Panc1 (cell line): ENCODE measurements at places on chromosomes 13 and 19.

- no peak for DNase-seq
Observed at GRCh38 chr13:62908321-62908720, 1492.7 kb upstream of the PCDH20 start.

- no peak for DNase-seq
Observed at GRCh38 chr13:20709782-20710181, 6.3 kb downstream of the IL17D start.

- no peak for DNase-seq
Observed at GRCh38 chr13:45702088-45702487, at the start of gene CBY2. TSS of gene CBY2 (plus strand) at chr13:45702320. CDS start at chr13:45702391, 71 bp downstream.

DNA sequence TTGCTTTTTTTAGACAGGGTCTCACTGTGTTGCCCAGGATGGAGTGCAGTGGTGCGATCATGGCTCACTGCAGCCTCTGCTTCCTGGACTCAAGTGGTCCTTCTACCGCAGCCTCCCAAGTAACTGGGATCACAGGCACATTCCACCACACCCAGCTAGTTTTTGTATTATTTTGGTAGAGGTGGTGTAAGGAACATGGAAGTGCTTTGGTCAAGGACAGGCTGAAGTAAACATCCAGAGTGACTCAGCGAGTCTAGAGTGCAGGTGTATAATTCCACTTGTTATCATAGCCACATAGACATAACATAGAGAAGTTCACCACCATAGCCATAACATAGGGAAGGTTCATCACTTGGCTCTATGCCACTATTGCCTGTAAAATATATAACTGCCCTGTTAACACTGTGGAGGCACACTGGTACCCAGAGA is 98.6 kb downstream of the RBM26 start:
- DNase-seq, result no peak

GRCh38 chr13:83297586-83298290 is 584.5 kb downstream of the SLITRK1 start:
- DNase-seq, result no peak

- no peak for DNase-seq
Observed at GRCh38 chr13:113138792-113139551, 16.4 kb downstream of the F10 start.

- DNase-seq, result no peak
Observed at GRCh38 chr19:4985551-4985991, 16.7 kb downstream of the KDM4B start.

GRCh38 chr19:18167975-18168645 is 5.5 kb upstream of the IFI30 start:
- DNase-seq, result no peak

DNA sequence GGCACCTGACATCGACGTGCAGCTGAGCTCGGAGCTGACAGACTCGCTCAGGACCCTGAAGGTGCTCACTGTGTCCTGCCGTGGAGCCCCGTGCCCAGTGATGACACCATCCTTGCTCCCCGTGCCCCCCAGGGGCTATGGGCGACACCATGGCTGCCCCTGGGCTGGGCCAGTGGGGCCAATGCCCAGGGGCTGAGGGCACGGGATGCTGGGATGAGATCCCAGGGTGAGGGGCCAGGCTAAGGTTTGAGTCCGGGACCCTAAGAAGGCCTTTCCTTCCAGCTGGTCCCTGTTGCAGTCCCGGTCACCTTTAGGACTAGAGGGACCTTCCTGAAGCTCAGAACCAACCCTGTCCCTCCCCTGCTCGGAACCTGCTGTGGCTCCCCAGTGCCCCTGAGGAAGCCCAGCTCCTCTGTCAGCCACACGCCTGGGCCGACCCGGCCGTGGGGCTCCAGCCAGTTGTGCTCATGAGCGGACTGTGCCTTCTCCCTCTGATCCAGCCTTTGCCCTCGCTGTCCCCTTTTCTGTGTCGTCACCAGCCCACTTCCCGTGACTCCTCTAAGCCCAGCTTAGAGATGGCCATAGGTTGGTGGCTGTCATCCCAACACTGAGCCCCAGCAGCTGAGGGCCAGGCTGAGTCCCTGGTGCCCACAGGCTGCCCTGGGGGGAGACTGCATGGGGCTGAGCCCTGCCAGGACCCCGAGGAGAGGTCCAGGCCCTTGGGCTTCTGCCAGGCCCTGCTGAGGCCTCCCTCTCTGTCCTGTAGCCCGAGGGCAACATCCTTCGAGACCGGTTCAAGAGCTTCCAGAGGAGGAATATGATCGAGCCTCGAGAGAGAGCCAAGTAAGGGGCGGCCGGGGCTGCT is 10.6 kb downstream of the NOP53 start:
- no peak for DNase-seq

- no peak for DNase-seq
Observed at GRCh38 chr13:39044536-39044935, 6.3 kb downstream of the NHLRC3 start.

DNA sequence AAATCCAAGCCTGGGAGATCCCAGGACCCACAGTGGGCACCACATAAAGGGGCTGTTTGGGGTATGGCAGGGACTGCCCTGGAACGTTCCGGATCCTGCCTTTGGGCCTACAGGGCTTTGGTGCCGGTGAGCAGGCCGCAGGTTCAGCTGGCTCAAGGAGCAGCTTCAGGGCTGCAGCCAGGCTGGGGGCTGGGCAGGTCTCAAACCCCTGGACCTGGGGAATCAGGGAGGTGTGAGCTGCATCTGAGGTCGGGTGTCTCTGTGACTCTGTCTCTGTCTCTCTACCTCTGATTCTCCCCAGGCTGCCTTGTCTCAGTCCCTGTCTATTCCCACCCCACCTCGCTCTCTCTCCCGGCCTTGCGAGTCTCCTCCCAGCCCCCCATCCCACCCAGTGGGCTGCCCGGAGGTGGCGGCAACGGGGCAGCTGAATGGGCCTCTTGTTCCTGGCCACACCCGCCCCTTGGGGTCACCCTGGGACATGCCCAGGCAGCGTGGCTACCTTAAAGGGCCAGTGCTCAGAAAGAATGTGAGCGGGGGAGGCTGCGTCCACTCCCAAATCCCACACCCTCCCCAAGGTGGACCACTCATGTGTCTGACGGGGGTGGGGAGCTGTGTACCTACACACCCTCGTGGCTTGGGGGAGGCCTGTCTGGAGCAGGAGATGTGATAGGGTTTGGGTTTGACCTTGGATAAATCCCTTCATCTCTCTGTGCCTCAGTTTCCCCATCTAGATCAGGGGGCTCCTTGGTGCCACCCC is 31.1 kb downstream of the NFIC start:
- no peak for DNase-seq

- DNase-seq, result no peak
Observed at GRCh38 chr13:32383836-32384618, 43.9 kb downstream of the N4BP2L1 start.

- no peak for DNase-seq
Observed at GRCh38 chr19:14614099-14614412, 31.2 kb downstream of the CLEC17A start.

DNA sequence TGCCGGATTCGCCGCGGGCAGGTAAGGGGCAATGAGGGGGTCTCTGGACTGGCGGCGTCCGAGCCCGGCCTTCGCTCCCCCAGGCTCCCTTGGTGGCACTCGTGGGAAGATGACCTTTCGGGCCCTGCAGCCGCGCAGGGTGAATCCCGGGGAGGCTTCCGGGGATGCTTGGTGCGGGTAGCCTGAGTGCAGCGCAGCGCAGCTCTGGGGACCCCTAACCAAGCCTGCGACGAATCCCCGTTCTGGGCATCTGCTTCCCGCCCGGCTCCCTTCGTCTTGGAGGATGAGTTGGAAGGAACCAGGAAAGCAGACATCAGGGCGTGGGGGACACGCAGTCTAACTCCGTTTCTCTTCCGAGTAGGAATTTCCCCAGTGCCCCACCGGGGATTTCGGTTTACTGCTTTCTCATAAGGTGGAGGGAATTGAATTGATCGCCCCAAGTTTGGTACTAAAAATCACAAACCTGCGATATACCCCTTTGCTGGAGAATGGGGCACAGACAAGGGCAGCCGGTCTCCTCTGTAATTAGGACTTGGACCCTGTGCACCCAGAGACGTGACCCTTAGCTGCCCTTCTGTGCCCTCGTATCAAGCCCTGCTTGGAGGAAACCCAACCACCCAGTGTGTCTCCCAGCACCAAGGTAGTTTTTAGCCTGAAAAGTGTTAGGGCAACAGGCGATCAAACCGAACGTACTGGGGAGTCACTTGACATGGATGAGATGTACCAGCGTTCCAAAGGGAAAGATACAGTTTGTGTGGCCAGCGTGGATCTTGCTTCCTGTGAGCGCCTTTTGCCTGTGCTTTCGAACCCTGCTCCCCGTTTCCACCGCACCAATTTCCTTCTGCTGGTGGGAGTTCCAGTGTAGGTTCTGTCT is 1.0 kb downstream of the GPC5 start:
- no peak for DNase-seq

DNA sequence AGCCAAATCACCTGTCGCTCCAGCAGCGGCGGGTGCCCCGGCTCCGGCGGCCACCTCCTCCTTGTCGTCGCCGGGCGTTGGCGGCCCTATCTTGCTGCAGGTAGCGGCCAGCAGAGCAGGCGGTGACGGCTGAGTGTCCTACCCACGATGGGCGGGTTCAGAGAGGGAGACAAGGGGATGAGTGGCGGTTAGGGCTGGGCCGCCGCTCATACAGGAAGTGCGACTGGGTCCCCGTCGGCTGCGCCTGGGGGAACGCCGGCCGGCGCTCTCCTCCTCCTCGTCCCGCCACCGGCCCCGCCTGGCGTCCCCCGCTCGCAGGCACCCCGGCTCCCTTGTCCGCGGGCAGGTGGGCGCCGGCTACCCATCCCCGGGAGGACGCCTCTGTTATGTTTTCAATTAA is 1692.0 kb downstream of the SLITRK5 start:
- no peak for DNase-seq

DNA sequence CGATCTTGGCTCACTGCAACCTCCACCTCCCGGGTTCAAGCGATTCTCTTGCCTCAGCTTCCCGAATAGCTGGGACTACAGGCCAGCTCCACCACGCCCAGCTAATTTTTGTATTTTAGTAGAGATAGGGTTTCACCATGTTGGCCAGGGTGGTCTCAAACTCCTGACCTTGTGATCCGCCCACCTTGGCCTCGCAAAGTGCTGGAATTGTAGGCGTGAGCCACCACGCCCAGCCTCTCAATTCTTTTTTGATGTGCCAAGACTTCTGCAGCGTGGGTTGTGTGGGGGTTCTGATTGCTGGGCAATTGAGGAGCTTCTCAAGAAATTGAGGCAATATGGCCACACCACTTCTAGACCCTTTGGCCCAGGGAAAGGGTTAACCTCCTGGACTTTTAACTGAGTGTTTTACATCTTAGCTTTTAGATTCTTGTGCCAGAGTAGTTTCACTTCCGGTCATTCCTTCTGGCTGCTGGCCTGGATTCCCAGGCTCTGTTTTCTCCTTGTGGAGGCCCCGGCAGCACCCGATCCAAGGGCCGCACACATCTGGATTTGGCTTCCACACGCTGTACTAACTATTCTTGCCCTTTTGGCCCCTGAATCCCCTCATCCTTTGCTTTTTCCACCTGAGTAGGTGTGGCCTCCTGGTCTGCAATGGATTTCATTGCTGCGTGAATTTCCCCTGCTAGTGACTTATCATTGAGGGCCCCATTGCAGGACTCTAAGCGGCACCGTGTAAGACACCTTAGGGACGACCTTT is 14.7 kb downstream of the SMARCA4 start:
- DNase-seq, result no peak

GRCh38 chr19:17665058-17665457 is 23.1 kb downstream of the UNC13A start:
- no peak for DNase-seq

DNA sequence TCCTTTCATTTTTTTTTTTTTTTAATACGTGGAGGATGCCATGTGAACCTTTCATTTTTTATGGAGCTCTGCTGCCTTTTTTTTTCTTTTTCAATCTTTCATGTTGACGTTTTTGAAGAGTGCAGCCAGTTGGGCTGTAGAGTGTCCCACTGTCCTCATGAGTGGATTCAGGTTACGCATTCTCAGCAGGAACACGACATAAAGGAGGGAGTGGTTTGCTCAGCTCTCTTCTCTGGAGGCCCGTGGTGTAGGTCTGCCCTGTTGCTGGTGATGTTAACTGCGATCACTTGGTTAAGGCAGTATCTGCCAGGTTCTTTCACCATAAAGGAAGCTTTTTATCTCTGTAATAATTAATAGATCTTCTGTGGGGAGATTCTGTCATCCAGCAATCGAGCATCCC is 26.7 kb upstream of the CACNG8 start:
- DNase-seq, result no peak

DNA sequence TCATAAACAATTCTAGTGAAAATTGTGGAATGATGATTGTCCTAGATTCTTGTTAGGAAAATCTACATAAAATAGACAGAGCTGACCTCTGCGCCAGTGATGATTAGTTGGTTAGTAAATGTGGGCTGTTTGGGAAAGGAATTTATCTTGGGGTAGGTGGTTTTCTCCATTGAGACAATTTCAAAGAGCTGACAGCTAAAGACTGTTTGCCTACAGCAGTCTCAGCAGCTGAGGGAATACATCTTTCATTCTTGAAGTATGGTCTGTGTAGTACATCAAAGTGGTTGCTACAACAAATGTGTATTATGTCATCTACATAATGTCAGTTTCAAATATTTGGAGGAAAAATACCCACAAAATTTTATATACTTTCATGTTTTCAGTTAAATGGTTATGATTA is 117.2 kb upstream of the TRPC4 start:
- DNase-seq, result no peak

- no peak for DNase-seq
Observed at GRCh38 chr19:55442372-55442961, 633 bp downstream of the SHISA7 start.

GRCh38 chr13:89490661-89491060 is 1819.5 kb downstream of the SLITRK5 start:
- DNase-seq, result no peak

GRCh38 chr19:31264041-31264778 is 85.0 kb downstream of the TSHZ3 start:
- no peak for DNase-seq

DNA sequence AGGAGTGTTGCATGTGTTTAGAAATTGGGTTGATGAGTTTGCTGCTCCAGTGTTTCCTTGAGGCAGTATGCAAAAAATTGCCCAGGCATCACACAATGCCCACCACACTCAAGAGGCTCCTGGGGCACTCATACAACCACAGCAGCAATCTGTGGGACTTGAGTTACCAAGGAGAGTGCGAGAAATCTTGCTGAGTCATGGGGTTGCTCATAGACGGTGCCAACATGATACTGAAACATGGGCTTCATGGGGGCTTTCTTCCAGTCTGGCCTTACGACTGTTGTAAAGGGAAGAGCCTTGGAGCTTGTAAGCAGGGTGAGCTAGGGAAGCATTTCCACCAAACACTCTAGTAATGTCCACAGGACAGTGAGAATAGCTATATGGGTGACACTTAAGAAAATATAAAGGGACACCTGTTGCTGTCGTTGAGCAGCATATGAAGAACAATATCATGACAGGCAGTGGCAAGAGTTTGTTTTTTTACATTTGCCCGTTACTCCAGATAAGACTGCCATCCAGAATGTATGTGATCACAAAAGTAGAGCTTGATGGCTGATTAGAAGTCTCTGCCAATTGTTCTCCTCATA is 1237.4 kb downstream of the UQCRFS1 start:
- no peak for DNase-seq
